ENCODE measurements at places on chromosomes 5 and 9.
A peak's percentile ranks its signal among the peaks of the same experiment; 100 is the strongest.

DNA sequence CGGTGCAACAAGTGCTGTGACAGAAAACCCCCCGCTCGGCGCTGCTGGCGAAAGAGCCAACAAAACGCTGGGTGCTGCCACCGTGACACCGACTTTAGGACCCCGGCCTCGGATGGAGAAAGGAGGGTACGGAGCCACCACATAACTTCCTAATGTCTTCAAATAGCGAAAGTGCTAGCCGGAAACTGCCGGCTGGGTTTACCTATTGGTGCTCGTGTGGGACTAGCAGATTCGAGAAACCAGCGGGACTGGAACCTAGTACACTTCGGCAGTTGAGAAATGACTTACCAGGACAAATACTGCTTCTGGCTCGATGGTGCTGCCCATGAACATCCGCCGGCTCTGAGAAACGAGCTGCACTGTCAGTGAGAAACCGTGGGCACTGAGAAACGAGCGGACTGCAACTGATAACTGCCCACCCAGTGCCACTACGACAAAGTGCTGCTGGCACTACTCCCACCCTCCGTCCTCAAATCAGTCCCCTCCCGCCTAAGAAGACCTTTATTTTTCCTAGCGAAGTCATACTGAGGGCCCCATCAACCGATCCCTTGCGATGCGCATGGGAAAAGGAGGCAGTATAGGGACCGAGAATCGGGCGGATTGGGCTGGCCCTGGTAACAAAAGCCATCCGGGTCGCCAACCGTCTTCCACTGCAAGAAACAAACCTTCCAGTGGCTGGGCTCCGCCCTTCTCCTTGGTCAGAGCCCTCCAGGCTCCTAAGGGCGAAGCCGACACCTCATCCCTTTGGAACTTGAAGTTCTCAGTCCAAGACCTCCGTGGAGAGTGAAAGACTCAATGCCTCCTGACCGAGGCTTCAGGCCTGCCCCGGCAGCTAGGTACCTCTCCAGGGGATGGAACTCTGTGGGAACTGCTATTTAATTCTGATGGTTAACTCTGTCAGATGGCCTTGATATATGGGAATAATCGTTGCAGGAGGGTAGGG, 27.0 kb upstream of the ANXA2R start:
- DNase-seq, result peak; percentile 90

DNA sequence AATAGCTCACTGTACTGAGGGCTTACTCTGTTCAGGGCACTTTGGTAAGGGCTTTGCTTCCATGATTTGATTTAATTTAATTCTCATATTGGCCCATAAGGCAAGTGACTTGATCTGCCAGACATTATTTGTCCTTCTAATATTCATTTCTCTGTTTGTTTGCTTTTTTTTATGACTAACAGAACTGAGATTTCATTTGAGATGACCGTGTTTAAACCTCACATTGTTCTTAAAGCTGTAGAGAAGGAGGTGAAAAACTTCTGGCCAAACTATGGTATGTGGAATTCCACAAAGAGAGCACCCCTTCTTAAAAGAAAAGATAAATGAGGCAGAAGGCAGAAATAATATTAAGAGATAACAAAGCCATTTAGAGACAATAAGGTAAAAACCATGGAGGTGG, 775.6 kb upstream of the ACO1 start:
- no peak for DNase-seq

- DNase-seq, result no peak
Observed at GRCh38 chr9:4670591-4670990, 4.3 kb upstream of the SPATA6L start.

DNA sequence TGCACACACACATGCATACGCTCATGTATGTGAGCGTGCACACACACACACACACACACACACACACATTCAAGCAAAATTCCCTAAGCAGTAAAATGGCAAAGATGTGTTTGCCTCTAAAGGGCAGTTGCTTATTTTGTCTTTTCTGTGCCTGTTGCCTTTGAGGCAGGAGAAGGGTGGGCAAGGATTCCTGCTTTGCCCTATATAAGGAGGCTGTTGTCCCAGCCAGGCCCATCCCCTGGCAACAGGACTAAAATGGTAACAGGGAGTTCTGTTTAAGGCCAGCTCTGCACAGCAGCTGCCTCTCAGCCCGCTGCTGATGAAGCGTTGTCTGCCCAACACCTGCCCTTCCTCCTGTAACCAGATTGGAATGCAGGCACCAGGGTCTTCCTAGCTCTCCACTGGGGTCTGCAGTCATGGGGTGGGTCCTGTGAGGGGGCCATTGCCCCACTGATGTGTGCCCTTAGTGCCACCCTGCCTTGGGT, 64.4 kb downstream of the PPARGC1B start:
- DNase-seq, result no peak

GRCh38 chr5:5884593-5884992, 462.1 kb downstream of the ICE1 start:
- DNase-seq, result no peak

DNA sequence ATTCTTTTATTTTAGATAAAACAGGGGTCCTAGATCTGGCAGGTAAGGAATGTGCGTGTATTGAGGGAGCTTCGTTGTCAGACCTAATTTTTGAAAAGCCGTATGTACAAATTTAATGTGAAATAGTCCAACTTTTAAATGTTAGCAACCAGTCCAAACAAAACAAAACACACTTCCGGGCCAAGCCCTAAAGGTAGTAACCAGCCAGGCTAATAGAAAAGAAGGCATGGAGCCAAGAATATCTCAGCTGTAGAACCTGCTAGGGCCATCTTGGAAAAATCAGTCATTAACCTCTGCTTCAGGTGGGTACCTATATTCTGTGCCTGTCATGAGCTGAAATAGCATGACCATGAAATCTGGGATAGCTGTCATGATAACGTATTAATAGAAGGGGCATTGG, 71.0 kb downstream of the SMARCA2 start:
- no peak for DNase-seq

- DNase-seq, result no peak
Observed at GRCh38 chr9:134658378-134658955, 16.9 kb downstream of the COL5A1 start.

GRCh38 chr5:79263290-79263689, 27.4 kb downstream of the JMY start:
- no peak for DNase-seq

- DNase-seq, result no peak
Observed at GRCh38 chr9:15155826-15156225, 151.2 kb downstream of the TTC39B start.

- DNase-seq, result no peak
Observed at GRCh38 chr5:111194925-111195324, 29.3 kb upstream of the CAMK4 start.

DNA sequence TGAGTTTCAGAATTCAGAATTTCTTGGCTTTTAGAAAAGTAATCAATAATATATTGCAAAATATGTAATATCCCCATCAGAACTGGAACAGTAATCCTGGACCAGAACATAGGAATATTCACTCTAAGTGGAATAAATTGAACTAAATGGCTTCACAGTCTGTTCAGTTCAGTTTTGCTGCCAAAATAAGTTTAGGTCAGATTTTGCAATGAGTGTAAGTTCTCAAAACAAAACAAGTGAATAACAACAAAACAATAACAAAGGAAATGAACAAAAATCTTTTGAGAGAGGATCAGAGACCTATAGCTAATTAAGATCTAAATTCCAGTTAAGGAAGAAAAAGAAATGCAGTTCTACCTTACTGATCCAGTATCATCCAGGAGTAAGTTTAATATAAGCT, 9.3 kb downstream of the PTGER4 start:
- no peak for DNase-seq

GRCh38 chr9:5518171-5518936, 8.0 kb downstream of the PDCD1LG2 start:
- no peak for DNase-seq

DNA sequence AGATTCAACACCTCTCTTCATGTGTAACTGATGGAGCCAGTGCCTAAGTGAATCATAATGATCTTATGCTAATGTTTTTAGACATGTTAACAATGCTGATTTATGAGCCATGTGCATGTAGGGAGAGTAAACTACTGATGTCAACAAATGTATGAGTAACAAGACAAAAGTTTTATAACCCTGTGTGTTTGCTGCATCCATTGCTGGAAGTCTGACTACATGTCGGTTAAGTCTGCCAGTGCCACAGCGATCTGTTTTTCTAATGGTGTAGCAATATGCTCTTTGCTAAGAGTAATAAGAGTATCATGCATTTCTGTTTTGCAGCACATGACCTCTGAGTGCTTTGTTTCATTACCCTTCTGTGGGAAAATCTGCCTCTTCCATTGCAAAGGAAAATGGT, 26.4 kb upstream of the TMOD1 start:
- DNase-seq, result no peak

GRCh38 chr5:172760959-172761358, 10.0 kb downstream of the DUSP1 start:
- DNase-seq, result no peak

- no peak for DNase-seq
Observed at GRCh38 chr5:169507051-169507450, 76.5 kb upstream of the SPDL1 start.

GRCh38 chr9:34185778-34186551, 7.1 kb downstream of the UBAP1 start:
- DNase-seq, result no peak

DNA sequence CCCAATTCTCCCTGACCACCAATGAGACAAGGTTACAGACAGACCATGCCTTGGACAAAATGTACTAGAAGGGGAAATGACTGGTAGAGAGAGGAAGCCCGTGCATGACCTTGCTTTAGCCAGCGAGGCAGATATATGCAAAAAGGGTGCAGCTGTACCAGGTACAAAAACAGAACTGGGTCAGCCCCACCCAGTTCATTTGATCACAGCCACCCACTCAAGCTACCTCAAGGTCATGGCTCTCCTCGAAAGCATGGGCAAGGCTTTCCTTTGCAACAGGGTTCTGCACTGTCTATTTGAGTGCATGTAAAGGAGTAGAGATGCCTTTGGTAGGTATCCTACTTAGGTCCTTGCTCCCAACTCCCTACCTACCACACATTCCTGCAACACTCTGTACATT, 33.3 kb downstream of the TLE1 start:
- DNase-seq, result no peak

GRCh38 chr9:124793015-124793541, 16.1 kb downstream of the OLFML2A start:
- DNase-seq, result no peak

DNA sequence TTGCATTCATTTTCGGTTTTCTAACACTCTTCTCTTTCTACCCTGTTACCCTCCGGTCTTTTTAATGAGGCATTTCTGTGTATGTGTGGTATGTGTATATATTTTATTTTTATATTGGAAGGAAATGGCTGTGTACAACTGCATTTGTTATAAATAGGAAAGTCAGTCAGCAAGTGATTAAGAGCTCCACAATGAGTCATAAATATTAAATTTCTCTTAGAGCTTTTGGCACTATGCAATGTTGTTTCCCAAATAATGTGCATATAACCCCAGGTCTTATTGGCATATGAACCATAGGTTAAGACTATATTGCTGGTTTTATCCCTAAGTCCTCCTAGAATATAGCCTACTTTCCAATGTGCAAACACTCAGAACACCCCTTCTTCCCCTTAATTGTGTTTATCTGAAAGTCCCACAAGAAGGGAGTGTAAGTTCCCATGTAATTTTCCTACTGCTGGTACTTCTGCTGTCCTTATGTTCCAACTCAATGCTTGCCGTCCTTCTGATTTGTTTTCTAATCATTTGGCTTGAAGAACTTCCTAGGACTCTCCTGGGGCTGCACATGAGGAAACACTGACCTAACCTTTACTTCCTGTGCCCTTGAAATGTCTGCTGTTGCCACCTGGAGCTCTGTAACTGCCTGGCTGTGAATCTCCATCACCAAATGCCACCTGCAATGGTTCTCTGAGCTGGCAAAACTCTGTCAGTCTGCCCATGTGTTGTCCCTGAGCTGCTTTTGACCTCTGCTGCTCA, 65.5 kb upstream of the PCSK5 start:
- no peak for DNase-seq

- no peak for DNase-seq
Observed at GRCh38 chr9:87157366-87158031, 210.2 kb upstream of the GAS1 start.

- DNase-seq, result no peak
Observed at GRCh38 chr5:96081276-96081858, 119.7 kb upstream of the ELL2 start.

- DNase-seq, result no peak
Observed at GRCh38 chr5:82882316-82882715, 194.9 kb downstream of the TMEM167A start.

- DNase-seq, result peak; percentile 93
Observed at GRCh38 chr9:132575005-132575609, 7.3 kb upstream of the BARHL1 start.

GRCh38 chr5:157269165-157269671, 3.3 kb downstream of the CYFIP2 start:
- no peak for DNase-seq

DNA sequence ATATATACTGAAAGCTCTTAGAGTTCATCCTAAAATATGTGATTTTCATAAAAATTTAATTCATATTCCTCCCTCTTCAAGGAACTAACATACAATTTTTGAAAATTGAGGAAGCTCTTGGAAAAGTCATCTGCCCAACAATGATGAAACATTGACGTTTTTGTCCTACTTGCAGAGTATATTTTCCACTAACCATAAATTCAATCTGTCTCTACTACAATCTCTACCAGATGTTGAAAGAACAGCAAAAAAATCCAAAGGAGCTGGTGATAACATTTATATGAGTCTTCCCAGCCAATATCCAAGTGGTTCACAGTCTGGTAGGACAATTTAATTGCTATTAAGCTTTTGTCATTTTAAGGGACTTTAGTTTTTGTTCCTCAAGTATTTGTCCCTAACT, 81.1 kb upstream of the NR3C1 start:
- no peak for DNase-seq

GRCh38 chr5:40437452-40437861, 242.3 kb upstream of the PTGER4 start:
- no peak for DNase-seq

- peak; percentile 65 for DNase-seq
Observed at GRCh38 chr5:172733131-172733973, 37.6 kb downstream of the DUSP1 start.

DNA sequence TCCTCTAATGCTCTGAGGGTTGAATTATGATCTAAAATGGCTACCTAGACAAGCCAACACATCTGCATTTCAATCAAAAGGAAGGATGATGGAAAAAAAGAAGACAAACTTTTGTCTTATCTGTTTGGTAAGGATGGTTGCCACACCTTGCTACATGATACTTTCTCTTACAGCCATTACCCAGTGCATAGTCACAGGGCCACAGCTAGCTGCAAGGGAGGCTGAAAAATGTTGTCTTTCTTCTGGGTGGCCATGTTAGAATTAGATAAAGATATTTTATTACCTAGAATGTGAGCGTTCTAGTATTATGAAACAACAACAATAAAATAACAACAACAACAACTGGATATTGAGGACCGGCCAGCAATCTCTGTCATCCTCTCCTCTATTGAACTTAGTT, 4.7 kb upstream of the AOPEP start:
- DNase-seq, result no peak

DNA sequence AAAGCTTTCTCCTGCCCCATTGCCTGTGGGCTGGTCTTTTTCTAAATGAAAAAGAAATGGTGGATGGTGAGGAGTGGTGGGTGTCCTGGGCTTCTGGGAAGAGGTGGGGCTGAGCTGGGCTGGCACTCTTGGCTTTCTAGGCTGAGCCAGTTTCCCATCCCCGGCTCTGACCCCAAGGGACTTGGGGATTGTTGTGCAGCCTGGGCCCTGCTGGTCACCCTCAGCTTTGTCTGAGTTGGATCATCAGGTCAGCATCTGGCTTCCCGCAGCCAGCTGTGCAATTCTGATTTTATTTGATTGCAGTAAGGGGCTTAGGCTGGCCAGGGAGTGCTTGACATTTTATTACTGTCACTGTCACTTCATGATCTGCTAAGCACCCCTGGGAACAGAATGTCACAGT, 25.3 kb downstream of the GLRA1 start:
- no peak for DNase-seq

- no peak for DNase-seq
Observed at GRCh38 chr5:129438322-129438721, 21.8 kb upstream of the ADAMTS19 start.

GRCh38 chr9:28005779-28006178, 432.5 kb upstream of the C9orf72 start:
- no peak for DNase-seq
